ENCODE measurements at places on chromosomes 5 and 9.

GRCh38 chr5:154595662-154596061 lies 117.6 kb upstream of the HAND1 start:
- H3K27me3 ChIP-seq = peaks cover 17% of the 10 kb centered on the region
- no peak for DNase-seq
- no peak overlapping the region for H3K27ac ChIP-seq
- no peak overlapping the region for H3K4me3 ChIP-seq
- H3K4me1 ChIP-seq = no peaks in the 10 kb centered on the region
- H3K36me3 ChIP-seq = no peaks in the 10 kb centered on the region

DNA sequence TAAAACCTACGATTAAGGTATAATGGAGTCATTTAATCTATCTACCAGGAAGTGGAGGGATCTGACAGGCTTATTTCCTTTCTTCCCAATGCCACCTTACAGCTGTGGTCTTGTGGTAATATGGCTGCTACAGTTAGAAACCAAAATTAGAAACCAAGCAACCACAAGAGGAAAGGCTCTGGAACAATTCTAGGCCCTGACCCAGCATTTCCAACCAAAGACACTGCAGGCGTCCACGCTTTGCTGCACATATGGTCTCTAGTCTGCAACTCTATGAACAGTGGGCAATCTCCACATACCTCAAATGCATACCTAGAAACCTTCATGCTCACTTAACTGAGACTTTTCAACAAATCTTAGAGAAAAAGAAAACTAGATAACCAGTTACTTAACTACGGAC lies 339.1 kb downstream of the NFIB start:
- no peak overlapping the region for H3K4me3 ChIP-seq
- H3K27ac ChIP-seq = no peak overlapping the region
- H3K4me1 ChIP-seq = no peaks in the 10 kb centered on the region
- DNase-seq = no peak
- no peaks in the 10 kb centered on the region for H3K36me3 ChIP-seq
- H3K27me3 ChIP-seq = no peaks in the 10 kb centered on the region

DNA sequence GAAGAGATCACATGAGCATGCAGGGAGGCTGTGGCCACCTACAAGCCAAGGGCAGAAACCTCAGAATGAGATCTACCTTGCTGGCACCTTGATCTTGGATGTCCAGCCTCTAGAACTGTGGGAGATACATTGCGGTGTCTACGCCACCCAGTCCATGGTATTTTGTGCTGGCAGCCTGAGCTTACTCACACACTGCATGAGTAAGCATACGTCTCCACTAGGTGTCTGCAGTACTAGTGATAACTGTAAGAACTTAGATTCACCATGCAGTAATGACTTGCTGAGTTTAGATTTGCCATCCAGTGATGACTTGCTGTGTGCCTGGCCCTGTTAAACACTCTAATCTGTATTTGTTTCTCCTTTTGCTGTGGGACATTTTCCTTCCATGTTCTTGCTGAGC lies 417.7 kb downstream of the GADD45G start:
- H3K36me3 ChIP-seq = no peaks in the 10 kb centered on the region
- H3K27me3 ChIP-seq = peaks cover 22% of the 10 kb centered on the region
- no peak overlapping the region for H3K4me3 ChIP-seq
- no peaks in the 10 kb centered on the region for H3K4me1 ChIP-seq
- H3K27ac ChIP-seq = no peak overlapping the region

DNA sequence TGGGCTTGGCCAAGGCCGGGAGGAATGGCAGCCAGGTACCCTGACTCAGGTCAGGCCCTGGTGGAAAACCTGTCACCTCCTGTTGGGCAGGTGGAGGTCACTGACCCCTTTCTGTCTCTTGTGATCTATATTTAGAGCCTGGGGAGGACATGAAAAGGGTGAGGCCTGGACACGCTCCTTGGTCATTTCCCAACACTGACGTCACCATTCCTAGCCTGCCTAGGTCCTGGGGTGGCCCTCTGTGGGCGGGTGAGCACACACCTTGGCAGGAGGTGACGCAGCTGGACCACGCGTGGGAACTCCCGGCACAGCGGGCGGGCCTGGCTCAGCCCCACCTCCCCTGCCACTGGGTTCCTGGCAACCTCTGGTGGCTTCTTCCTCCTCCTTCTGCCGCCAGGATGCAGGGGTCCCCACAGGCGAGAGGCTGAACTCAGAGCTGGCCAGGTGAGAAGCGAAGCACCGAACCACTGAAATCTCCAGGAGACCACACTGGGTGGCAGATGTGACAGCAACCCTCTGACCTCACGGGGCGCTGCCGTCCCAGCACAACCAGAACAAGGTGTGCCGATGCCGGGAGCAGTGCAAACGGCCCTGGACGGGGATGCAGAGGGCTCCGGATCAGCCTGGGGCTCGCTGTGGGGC lies 6.4 kb upstream of the RALGDS start:
- DNase-seq = peak; percentile 50
- H3K27me3 ChIP-seq = no peaks in the 10 kb centered on the region
- peaks cover 16% of the 10 kb centered on the region for H3K36me3 ChIP-seq
- no peak overlapping the region for H3K4me3 ChIP-seq

DNA sequence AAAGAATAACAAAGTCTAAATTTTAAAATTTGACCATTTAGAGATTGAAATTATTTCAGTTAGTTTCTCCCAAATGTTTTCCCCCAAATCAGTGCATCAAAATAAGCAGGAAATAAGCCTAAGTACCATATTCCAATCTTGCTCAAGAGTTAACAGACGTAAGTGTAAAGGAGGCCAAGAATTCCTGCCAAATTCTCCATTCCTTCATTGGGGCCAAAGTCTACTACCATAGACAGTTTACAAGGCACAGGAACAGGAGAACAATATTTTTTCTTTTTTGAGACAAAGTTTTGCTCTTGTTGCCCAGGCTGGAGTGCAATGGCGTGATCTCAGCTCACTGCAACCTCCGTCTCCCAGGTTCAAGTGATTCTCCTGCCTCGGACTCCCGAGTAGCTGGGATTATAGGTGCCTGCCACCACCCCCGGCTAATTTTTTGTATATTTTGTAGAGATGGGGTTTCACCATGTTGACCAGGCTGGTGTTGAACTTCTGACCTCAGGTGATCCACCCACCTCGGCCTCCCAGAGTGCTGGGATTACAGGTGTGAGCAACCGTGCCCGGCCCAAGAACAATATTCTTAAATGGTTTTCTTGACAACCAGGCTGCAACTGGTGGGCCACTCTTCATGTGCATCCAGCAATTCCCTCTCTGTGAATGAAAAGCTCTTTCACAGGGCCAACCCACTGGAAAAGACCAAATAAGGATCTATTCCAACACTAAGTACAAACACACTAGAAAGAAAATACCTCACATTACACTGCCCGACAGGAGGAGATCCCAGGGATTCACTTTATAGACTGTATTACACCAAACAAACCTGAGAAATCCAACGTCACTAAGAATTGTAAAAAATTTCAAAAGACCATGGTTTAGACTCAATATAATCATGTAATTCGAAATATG lies 127.7 kb downstream of the MAPKAP1 start:
- no peaks in the 10 kb centered on the region for H3K4me1 ChIP-seq
- peaks cover 7% of the 10 kb centered on the region for H3K36me3 ChIP-seq
- H3K27me3 ChIP-seq = no peaks in the 10 kb centered on the region
- DNase-seq = no peak
- H3K4me3 ChIP-seq = no peak overlapping the region
- no peak overlapping the region for H3K27ac ChIP-seq

GRCh38 chr5:43045236-43045635 lies 5.1 kb upstream of the ANXA2R start:
- no peaks in the 10 kb centered on the region for H3K36me3 ChIP-seq
- no peak for DNase-seq
- peaks cover 44% of the 10 kb centered on the region for H3K4me1 ChIP-seq
- H3K4me3 ChIP-seq = no peak overlapping the region
- H3K27ac ChIP-seq = no peak overlapping the region

DNA sequence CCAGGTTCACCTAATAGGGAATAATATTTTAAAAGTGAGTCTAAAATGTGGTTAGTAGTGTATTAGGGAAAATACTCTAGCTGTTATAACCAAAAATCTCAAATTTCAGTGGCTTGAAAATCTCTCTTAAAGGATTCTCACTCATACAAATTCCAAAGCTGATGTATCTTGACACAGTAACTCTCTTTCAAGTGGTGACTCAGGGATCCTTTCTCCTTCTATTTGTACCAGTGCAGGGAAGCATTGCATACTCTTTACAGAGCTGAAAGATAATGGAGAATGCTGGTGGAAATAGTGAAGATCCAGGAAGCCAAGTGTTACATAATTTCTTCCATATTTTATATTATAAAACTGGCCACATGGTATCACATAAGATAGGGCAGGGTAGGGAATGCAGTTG lies 560.2 kb upstream of the CDH9 start:
- H3K36me3 ChIP-seq = no peaks in the 10 kb centered on the region
- H3K4me3 ChIP-seq = no peak overlapping the region
- no peak for DNase-seq
- H3K27ac ChIP-seq = no peak overlapping the region

- DNase-seq = no peak
- no peak overlapping the region for H3K4me3 ChIP-seq
- peaks cover 18% of the 10 kb centered on the region for H3K4me1 ChIP-seq
Measured at GRCh38 chr5:140923601-140924000, 2.5 kb upstream of the PCDHAC1 start.

DNA sequence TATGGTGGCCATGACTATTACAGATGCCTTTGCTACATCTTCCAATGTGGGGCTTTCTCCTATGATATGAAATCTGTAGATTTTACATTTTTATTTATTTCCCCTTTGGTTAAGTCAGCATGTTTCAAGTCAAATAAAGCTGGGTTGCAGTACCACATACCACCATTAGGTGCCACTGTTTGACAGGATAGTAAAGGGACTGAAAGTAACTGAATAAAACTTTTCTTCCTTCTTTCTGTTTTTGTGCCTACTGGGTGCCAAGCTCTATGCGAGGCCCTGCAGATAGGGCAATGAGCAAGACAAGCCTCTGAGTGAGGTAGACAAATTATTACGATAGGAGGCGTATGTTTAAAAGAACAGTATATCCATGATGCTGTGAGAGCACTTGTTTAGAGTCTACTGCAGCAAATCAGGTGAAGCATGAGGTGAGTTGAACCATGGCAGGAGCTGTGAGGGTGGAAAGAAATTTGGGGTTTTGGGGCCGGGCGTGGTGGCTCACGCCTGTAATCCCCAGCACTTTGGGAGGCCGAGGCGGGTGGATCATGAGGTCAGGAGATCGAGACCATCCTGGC lies 64.8 kb downstream of the GDNF start:
- H3K4me3 ChIP-seq = no peak overlapping the region
- H3K27me3 ChIP-seq = no peaks in the 10 kb centered on the region
- no peaks in the 10 kb centered on the region for H3K36me3 ChIP-seq
- H3K27ac ChIP-seq = no peak overlapping the region

DNA sequence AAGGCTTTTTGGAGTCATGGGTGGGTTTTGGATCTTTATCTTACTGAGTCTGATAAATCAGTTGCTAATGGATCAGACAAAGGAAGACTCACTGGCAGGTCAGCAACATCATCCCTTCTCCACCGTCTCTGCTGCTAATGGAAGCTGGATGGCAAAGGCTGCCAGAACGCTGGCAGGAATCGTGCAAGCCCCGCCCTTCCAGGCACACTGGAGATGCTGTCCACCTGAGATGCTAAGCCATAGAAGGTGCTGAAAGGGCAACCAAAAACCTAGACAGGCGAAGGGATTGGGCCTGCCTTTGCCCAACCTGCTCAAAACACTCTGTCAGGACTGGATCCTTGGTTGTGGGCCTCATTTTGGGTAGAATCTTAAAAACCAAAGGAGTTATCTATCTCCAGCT lies 139.5 kb upstream of the FSTL4 start:
- no peak overlapping the region for H3K27ac ChIP-seq

DNA sequence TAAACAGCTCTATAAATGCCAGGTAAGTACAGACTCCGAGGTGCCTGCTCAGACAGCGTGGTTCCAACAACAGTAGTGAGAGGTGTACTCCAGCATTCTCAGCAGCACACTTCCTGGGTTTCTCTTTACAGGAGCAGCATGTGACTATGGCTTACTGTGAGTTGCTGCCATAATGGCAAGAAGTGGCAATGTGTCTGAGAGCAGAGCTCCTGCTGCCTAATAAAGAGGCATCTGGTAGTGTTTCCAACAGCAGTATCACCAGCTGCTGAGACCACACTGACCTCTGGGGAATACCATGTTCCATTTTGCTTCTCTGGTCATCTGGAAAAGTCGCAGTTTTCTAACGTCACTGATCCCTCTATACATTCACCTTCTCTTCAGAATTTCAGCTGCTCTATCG lies 398.2 kb downstream of the SLCO4C1 start:
- H3K36me3 ChIP-seq = no peaks in the 10 kb centered on the region
- no peak overlapping the region for H3K4me3 ChIP-seq
- DNase-seq = no peak

DNA sequence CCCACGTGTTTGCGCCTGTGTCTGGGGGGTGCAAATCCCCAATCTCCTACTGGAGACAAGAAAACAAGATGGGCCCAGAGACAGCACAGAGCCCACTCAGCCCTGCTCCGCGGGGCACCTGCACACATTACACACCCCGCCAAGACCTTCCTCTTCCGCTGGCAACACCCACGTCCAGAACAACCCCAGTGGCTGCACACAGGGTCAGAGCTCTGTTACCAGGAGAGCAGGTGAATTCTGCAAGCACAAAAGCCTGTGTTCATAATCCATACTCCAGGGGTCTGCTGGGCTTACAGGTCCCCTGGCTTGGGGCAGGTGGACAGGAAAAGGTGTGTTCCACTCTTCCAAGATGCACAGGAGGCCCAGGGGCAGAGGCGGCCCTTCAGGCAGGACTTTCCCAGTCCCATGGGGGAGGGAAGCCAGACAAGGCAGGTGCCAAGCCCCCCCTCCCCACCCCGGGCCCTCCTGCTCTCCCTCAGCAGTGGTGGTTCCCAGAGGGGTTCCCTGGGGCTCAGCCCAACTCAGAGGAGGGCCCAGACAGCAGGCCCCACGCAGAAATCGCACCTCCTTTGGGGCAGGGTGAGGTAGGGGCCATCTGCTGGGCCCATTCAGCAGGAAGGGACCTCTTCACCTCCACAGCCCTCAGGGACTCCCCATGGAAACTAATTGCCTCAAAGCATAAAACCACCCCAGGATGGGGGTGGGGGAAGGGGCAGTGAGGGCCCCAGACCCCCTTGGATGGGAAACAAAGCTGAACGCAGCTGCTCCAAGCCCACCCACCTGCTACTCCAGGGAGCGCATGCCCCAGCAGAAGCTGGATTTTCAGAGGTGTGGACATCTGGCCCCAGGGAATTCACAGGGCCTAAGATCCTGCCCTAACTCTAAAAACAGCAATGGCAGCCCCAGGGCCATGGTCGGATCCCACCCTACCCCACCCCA lies 105.3 kb downstream of the VAV2 start:
- H3K4me3 ChIP-seq = no peak overlapping the region
- no peak overlapping the region for H3K27ac ChIP-seq
- H3K27me3 ChIP-seq = no peaks in the 10 kb centered on the region
- no peaks in the 10 kb centered on the region for H3K4me1 ChIP-seq
- H3K36me3 ChIP-seq = no peaks in the 10 kb centered on the region

DNA sequence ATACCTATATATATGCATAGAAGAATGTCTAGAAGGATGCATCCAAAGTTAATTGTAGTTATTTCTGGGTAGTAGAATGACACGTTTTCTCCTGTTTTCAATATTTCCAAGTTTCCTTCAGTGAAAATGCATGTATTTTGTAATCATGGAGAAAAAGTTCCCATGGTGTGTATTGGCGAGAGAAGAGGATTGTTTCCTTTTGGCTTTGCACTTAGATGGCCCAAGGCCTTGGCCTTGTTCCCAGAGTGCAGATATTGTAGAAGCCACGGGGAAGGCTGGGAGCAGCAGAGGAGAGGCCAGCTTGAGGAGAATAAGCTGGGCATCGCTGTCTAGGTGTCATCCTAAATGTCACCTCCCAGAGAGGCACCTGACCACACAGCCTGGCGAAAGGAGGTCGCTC lies 44.0 kb downstream of the IRF1 start:
- H3K27me3 ChIP-seq = no peaks in the 10 kb centered on the region
- peak overlapping the region; percentile 45 for H3K27ac ChIP-seq
- H3K36me3 ChIP-seq = peaks cover 3% of the 10 kb centered on the region
- peaks cover 11% of the 10 kb centered on the region for H3K4me1 ChIP-seq
- DNase-seq = no peak

GRCh38 chr5:150489360-150490295 lies 18.3 kb upstream of the NDST1 start:
- H3K27ac ChIP-seq = no peak overlapping the region
- no peaks in the 10 kb centered on the region for H3K36me3 ChIP-seq

All from T-cell (primary cell).